ENCODE measurements at places on chromosomes 11 and 22. TPM values are rescaled to one million over a fixed set of nuclear protein-coding genes. Genes with fewer than 3 reads are reported as not detected.

GRCh38 chr11:40688369-40688768 is 771.1 kb downstream of the LRRC4C start:
- DNase-seq: no peak

KRTAP5-11 gene
- 0.76 TPM for polyA plus RNA-seq

MUC5B gene
- 0.12 TPM for polyA plus RNA-seq

MMP1 gene
- polyA plus RNA-seq: 0.23 TPM

MPPED2 gene
- 19.0 TPM for polyA plus RNA-seq

KRTAP5-7 gene
- 0.25 TPM for polyA plus RNA-seq

GRCh38 chr11:90890347-90890746 is 667.5 kb upstream of the CHORDC1 start:
- DNase-seq: no peak

DNA sequence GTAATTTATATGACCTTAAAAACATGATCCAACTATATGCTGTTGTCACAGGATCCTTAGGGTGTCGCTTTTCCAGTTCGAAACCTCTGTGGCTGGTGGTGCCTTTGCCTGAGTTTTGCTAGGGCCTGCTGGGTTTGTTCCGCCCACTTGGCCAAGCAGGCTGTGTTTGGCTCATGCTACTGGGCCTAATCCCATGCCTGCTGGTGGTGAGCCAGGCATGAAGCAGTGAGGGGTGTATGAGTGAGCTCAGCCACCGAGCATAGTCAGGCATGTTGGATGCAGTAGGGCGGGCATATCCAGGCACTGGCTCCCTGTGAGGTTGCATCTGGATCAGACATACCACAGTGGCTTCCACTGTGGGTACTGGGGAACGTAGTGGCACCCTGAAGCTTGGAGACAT is 16.3 kb downstream of the NPAT start:
- no peak for DNase-seq

MUC6 gene
- 26.8 TPM for polyA plus RNA-seq

PNPLA2 gene
- polyA plus RNA-seq: 40.9 TPM

GRCh38 chr11:132409573-132410355 is 1039.3 kb downstream of the NTM start:
- no peak for DNase-seq

LSP1 gene
- 1.8 TPM for polyA plus RNA-seq

DNA sequence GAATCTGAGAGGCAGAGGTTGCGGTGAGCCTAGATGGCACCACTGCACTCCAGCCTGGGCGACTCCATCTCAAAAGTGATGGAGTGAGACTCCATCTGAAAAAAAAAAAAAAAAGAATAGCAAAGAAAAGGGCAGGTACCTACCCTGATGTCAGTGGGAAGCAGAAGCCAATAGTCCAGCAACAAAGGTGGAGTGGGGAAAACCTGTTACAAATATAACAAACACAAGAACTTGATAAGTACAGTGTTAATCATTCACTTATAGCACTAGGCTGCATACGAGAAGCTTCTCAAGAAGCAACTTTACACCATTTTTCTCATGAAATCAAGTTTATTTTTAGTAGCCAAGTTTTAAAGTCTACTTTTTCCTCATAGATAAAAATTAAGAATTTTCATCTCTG is 62.5 kb upstream of the YWHAH start:
- no peak for DNase-seq

GRCh38 chr11:36478700-36479329 is 31.3 kb downstream of the TRAF6 start:
- DNase-seq: peak; percentile 68

ARRB1 gene
- polyA plus RNA-seq: 22.5 TPM

DNA sequence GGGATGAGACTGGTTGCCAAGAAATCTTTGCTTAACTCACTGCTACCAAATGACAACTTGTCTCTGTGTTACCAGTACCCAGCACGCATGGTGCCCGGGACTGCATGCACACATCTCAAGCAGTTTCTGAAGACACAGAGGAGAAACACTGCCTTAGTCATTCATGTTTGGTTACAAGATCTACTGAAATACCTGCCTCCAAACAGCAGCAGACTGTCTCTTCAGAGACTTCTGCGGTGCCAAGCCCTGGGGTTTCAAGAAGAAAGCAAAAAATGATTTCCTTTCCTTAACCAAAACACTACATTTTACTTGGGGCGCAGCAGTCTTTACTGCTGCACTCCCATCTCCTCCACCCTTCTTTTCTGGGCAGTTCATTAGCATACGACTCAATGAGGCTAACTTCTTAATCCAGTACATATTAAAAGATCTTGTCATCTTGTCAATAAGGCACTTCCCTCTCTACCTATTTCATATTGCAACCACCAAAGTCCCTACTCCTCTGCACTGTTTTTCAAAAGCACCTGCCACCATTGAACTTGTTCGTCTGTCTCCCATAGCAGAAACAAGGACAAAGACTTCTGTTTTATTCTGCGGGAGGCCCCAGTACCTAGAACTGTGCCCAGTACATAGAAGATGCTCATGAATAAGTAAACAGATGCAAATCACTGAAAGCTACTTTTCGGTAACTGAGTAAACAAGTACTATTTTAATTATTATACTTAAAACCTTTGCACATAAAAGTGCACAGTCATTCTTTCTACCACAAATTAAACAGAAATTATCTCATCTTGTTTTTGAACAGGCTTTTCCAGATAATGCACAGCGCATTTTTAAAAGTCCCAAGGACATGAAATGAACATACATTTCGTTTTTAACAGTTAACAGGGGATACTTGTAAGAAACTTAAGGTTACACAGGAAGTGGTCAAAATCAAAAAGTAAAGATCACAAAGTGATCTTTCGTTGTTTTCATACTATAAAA is 4.0 kb downstream of the NAP1L4 start:
- DNase-seq: no peak

GPR83 gene
- 0.75 TPM for polyA plus RNA-seq

- DNase-seq: no peak
These were observed 62.8 kb downstream of the BCR start for GRCh38 chr22:23243006-23243573.

DNA sequence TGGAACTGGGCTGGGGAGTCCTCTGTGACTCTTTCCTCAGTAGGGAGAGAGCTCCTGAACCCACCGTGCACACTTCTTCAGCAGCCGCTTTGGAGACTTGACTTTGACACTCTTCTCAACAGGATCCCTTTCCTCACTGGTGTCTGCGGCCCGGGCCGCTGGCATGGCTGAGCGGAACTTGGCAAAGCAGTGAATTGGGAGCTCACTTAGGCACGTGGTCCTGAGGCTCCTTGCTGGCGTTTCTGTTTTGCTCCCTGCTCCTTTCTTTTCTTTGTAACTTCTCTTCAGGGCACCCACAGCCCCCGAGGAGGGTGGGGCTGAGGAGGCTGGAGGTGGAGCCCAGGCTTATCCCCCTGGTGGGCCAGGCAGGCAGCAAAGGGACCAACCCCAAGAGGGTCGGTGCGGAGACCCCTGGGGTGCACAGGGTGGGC is 8.4 kb upstream of the KCNQ1OT1 start:
- DNase-seq: no peak

GRCh38 chr11:9459667-9460321 is 1.0 kb upstream of the ZNF143 start:
- peak; percentile 70 for DNase-seq

DNA sequence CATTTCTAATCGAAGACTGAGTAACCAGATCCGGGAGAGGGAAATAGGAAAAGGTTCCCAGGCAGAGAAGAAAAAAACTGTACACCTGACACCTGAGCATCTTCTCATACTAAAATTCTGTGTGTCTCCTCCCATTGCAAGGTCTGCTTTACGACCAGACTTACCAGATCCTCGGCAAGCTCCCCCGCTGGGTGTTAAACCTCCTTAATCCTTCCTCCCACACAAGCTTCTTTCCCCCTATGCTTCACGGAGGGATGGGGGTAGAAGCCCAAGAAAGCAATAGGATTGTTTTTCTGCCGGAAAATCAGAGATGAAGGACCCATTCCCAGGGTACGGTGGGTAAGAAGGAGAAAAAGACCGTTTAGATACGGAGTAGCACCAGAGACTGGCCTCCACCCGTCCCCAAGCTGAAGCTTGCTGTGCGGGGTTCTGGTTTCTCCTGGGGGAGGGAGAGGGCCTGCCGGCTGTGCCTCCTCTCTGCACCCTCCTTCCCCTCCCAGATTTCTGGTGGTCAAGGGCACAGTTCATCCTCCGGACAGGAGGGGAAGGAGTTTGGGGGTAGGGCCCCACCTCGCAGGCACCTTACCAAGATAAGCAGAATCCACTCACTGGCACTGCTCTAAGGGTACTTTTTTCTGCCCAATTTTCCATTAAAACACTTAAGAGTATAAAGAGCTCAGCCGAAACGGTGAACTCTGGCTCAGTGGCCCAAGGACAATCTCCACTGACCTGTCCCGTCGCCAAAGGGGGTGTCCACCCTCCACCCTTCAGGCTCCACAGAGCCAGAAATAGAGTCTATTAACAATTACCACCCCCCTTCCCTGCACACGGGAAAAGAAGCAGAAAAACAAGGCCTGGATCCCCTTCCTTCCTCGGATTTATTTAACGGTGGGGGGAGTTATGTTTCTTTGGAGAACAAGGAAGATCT is 1.2 kb downstream of the TOB2 start:
- peak; percentile 28 for DNase-seq

GRCh38 chr11:74646954-74647353 is 54.6 kb downstream of the POLD3 start:
- no peak for DNase-seq

DNA sequence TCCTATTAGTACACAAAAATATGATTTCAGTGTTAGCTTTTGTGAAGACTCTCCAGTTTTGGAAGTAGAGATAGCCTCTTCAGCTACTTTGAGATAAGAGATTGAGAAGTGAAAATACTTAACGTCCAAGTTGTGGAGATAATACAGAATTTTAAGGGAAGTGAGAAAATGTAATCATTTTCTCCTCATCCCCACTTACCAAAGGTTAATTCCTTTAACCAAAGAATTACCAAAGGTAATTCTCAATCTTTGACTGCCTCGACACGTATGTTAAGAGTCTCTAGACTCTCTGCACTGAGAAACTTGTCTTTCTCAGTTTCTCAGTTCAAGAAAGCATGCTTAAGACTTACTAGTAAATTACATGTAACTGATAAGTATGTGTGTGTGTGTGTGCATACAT is 15.3 kb downstream of the C11orf54 start:
- no peak for DNase-seq

SULT4A1 gene
- polyA plus RNA-seq: 4.0 TPM

DYNC2H1 gene
- polyA plus RNA-seq: 48.0 TPM

- no peak for DNase-seq
These were observed 12.5 kb downstream of the SLC6A5 start for GRCh38 chr11:20611892-20612291.

MYEOV gene
- polyA plus RNA-seq: 5.0 TPM

GRCh38 chr11:6531267-6531752 is 34.2 kb downstream of the DNHD1 start:
- DNase-seq: peak; percentile 47

TRIM66 gene
- 14.8 TPM for polyA plus RNA-seq

DNA sequence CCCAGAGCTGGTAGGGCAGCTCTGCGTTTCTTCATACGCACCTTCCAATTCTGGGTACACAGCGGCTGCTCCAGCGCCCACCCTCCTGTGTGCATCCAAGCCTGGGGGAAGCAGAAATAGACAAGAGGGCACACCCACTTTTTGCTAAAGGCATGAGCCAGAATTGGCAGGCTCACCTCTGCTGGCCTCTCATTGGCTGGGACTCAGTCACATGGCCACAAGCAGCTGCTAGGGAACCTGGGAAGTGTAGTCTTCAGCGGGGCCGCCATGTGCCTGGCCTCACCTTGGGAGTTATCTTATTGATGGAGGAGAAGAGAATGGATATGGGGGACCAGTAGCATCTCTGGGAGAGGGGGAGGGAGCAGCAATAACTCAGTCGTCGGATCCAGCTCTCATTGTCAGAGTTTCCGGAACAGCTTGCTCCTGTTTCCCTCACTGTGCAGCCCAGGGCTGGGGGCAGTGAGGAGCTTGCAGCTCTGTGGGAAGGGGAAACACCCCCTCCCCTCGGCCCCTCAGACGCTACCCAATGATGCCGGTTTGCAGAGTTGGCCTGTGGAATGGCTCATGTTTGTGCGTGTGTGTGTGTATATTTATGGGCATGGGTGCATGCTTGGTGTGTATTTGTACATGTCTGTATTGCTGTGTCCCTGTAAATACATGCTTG is 11.8 kb upstream of the MIEF1 start:
- no peak for DNase-seq

DNA sequence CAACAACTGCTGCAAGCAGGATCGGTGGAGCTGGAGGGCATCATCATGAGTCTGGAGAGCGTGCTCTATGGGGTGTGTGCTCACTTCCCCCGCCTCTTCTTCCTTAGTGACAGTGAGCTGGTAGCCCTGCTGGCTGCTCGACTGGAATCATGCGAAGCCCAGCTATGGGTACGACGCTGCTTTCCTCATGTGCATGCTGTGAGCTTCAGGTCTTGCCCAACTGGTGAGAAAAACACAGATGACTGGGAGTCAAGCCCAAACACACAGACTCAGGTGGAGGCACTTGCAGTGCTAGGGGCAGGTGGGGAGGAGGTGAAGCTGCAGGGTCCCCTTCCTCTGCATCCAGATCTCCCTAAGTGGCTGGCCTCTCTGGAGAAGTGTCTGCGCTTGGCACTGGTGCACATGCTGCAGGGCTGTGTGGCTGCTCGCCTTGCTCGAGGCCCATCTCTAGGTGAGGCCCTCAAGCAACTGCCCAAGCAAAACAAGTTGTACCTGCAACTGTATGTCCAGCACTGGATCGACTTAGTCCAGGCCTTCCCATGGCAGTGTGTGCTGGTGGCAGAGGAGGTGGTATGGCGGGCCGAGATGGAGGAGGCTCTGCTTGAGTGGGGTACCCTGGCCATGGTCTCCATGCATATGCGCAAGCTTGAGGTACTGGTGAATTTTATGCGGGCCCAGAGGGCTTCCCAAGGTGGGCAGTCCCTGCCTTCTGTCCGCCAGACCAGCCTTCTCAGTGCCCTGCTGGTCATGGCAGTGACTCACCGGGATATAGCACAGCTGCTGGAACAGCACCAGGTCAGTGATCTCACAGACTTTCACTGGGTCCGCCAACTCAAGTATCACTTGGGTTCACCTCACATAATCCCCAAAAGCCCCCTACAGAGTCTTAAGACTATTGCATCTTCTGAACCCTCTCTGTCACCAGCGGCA is 48.1 kb downstream of the DNHD1 start:
- no peak for DNase-seq

DNA sequence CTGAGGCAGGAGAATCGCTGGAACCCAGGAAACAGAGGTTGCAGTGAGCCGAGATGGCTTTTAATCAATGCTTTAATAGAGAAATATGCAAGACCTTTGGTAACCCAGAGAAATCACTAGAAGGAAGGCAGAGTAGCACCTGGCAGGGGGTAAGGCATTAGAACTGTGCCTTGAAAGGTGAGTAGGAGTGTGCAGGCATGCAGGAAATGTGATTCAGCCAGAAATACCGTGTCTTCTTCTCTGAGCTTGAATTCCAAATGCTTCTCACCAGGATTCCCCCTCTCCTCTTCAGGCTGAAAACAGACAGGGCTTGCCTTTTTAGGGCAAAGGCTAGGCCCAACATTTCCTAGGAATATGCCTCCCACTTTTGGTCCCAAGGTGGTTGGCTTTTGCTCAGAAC is 51.0 kb downstream of the OR4D9 start:
- no peak for DNase-seq

Measured in left kidney (tissue), 8 donors.